IMR-90 (cell line): ENCODE measurements at places on chromosomes 5 and 9. TPM values are rescaled to one million over a fixed set of nuclear protein-coding genes. Genes with fewer than 3 reads are reported as not detected.

- H3K27ac ChIP-seq, result no peak overlapping the region
- peak; percentile 1 for DNase-seq
- H3K36me3 ChIP-seq, result no peaks in the 10 kb centered on the region
Observed at GRCh38 chr5:168822745-168823281, 243.6 kb upstream of the PANK3 start.

DNA sequence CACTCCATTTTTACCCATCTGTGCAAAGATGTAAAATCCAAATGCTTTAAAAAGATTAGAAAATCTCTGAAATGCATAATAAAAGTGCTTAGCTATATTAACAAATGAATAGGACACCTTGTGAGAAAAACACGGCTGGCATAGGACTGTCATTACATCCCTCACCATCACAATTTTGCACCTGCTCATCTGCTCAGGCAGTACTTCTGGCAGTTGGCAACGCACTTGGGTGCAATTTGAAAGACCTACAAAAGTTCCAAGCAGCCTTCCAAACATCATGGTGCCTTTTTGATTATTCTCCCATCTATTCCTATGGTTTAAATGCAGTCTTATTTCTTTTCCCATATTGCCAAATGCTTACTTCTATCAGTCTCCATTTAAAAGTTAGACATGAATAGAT is 501.8 kb downstream of the ENC1 start:
- H3K27ac ChIP-seq, result no peak overlapping the region
- H3K4me1 ChIP-seq, result no peaks in the 10 kb centered on the region; the same call in 1 of the 2 replicates
- peaks cover 4% of the 10 kb centered on the region for H3K27me3 ChIP-seq
- H3K36me3 ChIP-seq, result no peaks in the 10 kb centered on the region
- H3K4me3 ChIP-seq, result no peak overlapping the region
- no peak for DNase-seq

DNA sequence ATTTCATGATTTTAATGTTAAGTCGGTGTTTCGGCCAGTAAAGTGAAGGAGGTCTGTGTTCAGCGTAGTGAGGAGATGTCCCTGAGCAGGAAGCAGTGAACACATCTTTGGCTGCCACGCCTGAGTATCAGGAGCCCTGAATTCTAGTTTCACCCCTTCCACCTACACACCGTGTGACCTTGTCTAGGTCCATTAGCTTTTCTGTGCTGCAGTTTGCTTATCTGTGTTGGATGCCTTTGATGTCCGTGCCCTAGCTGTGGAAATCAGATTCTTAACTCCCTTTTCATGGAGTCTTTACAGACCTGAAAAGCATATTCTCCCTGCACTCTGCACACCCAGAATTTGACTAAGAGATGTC is 601 bp downstream of the FBXO38 start:
- DNase-seq, result no peak
- peaks cover 7% of the 10 kb centered on the region for H3K4me1 ChIP-seq
- no peaks in the 10 kb centered on the region for H3K36me3 ChIP-seq
- no peaks in the 10 kb centered on the region for H3K27me3 ChIP-seq

GRCh38 chr9:130444565-130445221 is at the start of gene ASS1:
Gene ASS1, plus strand, starts transcription at chr9:130444961. Its CDS starts 7,268 bp downstream, at chr9:130452229.
- H3K4me1 ChIP-seq, result peaks cover 32% of the 10 kb centered on the region
- H3K27ac ChIP-seq, result peak within 1 kb of the TSS; percentile 81; the same call in 1 of the 2 replicates
- H3K4me3 ChIP-seq, result peak within 1 kb of the TSS; percentile 43
- no peaks in the 10 kb centered on the region for H3K36me3 ChIP-seq

GRCh38 chr9:93051680-93052089 is 6.8 kb upstream of the SUSD3 start:
- H3K27ac ChIP-seq, result no peak overlapping the region
- H3K36me3 ChIP-seq, result no peaks in the 10 kb centered on the region
- no peak overlapping the region for H3K4me3 ChIP-seq
- peak; percentile 33 for DNase-seq
- H3K4me1 ChIP-seq, result no peaks in the 10 kb centered on the region

DNA sequence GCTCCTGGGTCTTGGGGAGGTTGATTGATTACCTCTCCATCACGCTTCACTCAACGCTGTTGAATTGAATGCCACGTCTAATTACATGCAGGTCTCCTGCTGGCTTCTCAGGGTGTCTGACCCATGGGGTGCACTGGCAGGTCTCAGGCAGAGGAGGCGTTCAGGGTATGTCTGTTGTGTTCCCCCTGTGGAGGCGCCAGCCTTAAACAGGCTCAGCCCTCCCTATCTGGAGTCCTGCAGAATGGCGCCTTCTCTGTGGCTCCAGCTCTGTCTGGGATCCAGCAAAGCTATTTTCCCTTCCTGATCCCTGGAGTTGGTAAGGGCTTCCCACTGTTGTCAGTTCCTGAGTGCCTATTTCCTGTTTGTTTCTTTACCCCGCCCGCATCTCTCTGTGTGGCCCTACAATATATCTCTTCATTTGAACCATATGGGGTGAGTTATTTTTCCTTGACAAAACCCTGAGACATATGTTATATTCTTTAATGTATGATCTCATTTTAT is 150.0 kb downstream of the NTRK2 start:
- H3K36me3 ChIP-seq, result no peaks in the 10 kb centered on the region
- no peak for DNase-seq
- H3K4me3 ChIP-seq, result no peak overlapping the region
- no peak overlapping the region for H3K27ac ChIP-seq
- no peaks in the 10 kb centered on the region for H3K4me1 ChIP-seq

DNA sequence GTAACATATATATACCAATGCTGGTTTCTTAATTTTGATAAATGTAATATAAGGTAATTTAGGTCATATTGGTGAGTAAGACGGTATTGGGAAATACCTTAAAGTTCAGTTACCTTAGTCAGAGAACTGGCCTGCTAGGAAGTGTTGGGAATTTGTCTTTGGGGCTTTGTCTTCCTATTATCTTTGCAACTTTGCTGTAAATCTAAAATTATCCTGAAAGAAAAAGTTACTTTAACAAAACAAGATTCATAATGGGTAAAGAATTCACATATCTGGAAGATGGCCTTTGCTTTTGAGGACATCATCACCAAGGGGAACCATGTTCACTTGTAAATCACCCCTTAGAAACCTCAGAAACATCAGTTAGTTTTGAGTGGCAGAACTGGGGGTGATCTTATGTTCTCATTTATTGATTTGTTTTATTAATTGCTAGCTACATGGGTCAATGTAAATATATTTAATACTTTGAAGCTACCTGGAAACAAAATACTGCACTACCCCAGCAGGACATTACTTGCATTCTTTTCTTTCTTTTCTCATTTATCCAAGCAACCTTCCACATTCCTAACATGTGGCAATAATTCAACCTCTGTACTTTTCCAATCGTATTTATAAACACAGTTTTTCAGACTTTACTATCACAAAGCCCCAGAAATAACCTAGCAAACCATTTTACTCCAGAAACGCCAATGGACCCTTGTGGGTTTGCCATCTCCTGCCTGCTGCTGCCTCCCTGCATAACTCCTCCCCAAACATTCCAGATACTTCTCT is 41.4 kb downstream of the GLIS3 start:
- H3K36me3 ChIP-seq, result no peaks in the 10 kb centered on the region; the same call in 1 of the 2 replicates
- peak; percentile 87 for DNase-seq

Gene IRGM
- not detected in 2 replicates for total RNA-seq

GRCh38 chr9:11871852-11872251 is 821.3 kb upstream of the TYRP1 start:
- no peaks in the 10 kb centered on the region for H3K4me1 ChIP-seq
- H3K27ac ChIP-seq, result no peak overlapping the region
- no peak for DNase-seq
- H3K4me3 ChIP-seq, result no peak overlapping the region

Gene OTULINL
- total RNA-seq, result 0.18 and 0.28 TPM in 2 replicates

Gene NTNG2
- total RNA-seq, result 0.28 and 0.54 TPM in 2 replicates

- H3K4me1 ChIP-seq, result peaks cover 24% of the 10 kb centered on the region
- H3K27me3 ChIP-seq, result no peaks in the 10 kb centered on the region
- no peak overlapping the region for H3K4me3 ChIP-seq
- DNase-seq, result no peak
- H3K36me3 ChIP-seq, result no peaks in the 10 kb centered on the region
- no peak overlapping the region for H3K27ac ChIP-seq
Observed at GRCh38 chr9:70577671-70578070, 163.2 kb upstream of the KLF9 start.

GRCh38 chr5:116566251-116566650 is 8.4 kb downstream of the SEMA6A start:
- H3K4me3 ChIP-seq, result no peak overlapping the region
- H3K27ac ChIP-seq, result no peak overlapping the region
- no peak for DNase-seq

GRCh38 chr9:137740312-137740711 is 121.5 kb downstream of the EHMT1 start:
- no peaks in the 10 kb centered on the region; the same call in 1 of the 2 replicates for H3K4me1 ChIP-seq
- H3K27me3 ChIP-seq, result no peaks in the 10 kb centered on the region
- H3K4me3 ChIP-seq, result no peak overlapping the region

DNA sequence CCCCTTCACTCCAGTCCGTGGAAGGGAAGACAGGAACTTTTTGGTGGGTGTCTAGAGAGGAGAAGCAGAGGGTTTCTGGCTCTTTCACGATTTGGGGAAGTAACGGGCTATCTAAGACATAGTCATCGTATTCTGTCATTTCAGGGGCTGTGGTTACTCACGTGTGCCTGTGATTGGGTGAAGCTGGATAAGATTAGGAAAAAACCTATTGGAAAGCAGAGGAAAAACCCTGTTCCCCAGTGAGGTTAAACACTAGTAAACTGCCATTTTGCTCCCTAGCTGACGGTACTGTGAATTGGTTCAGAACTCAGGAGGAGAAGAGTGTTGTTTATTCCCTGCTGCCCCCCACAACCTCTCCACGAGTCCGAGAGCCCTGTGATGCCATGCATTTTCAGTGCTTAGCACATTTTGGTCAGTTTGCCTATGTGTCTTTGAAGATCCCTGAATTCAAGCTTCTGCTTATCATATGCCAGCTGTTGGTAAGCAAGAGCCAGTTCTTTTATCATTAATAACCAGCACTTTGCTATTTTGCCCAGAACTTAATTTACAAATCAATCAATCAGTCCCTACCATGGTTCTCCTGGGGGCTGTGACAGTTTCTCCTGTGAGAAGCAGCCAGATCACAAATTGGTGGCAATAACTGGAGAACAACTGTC is 45.1 kb upstream of the ROR2 start:
- no peak overlapping the region for H3K4me3 ChIP-seq
- no peaks in the 10 kb centered on the region for H3K36me3 ChIP-seq
- no peak overlapping the region for H3K27ac ChIP-seq

Gene MYOT
- not detected in 2 replicates for total RNA-seq

GRCh38 chr5:72241346-72242003 is 78.6 kb downstream of the MRPS27 start:
- peaks cover 11% of the 10 kb centered on the region; the same call in 1 of the 2 replicates for H3K4me1 ChIP-seq
- H3K27ac ChIP-seq, result no peak overlapping the region
- H3K36me3 ChIP-seq, result no peaks in the 10 kb centered on the region; the same call in 1 of the 2 replicates
- H3K4me3 ChIP-seq, result no peak overlapping the region
- H3K27me3 ChIP-seq, result no peaks in the 10 kb centered on the region

Gene GPR151
- total RNA-seq, result not detected in 2 replicates

GRCh38 chr5:11128021-11128420 is 367.0 kb upstream of the DAP start:
- H3K36me3 ChIP-seq, result no peaks in the 10 kb centered on the region
- H3K4me1 ChIP-seq, result no peaks in the 10 kb centered on the region
- no peak for DNase-seq
- no peak overlapping the region for H3K27ac ChIP-seq

Gene RASGRF2
- 5.0 and 5.3 TPM in 2 replicates for total RNA-seq

DNA sequence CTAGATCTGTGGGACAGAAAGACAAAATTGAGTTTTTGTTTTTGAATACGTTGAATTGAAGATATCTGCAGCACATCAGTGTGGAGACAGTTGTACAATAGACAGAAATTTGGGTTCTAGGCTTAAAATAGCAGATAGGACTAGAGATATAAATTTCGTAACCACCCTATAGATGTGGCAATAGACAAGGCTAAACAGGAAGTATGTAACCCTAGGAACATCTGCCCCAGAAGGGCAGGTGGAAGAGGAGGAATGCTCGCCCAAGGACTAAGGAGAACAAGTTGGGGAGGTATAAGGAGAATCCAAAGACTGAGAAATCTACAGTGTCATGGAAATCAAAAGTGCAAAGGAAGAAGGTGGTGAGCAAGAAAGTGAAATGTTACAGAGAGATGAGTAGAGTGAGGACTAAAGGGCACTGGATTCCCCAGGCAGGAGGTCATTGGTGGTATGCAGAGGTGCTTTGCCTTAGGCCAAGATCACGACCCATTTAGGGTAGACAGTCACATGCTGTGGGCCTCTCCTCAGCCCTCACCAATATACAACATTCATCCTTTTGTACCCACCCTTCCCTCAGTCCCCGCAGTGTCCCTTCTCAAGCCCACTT is 109.1 kb upstream of the ELL2 start:
- no peaks in the 10 kb centered on the region for H3K36me3 ChIP-seq
- H3K4me3 ChIP-seq, result no peak overlapping the region
- no peak for DNase-seq
- peaks cover 21% of the 10 kb centered on the region for H3K4me1 ChIP-seq
- H3K27ac ChIP-seq, result no peak overlapping the region

DNA sequence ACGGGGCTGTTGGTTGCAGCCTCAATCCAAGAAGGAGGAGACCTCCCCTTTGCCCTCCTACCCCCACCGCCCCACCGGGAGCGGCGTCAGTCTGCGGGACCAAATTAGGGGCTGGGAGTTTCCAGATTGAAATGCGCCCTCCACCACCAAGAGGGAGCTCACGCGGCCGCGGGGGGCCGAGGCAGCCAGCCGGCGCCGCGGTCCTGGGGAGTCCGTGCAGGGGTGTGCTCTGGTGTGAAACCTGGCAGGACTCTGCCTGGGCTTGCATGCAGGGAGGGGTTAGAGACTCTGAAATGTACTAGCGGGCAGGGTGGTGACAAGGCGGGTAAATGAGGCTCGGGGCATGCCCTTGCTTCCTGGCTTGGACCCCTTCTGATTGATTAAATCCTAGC is 989 bp upstream of the FBN2 start:
- peak overlapping the region; percentile 81 for H3K27ac ChIP-seq
- H3K36me3 ChIP-seq, result peaks cover 3% of the 10 kb centered on the region; the same call in 1 of the 2 replicates
- peaks cover 6% of the 10 kb centered on the region for H3K4me1 ChIP-seq
- H3K27me3 ChIP-seq, result no peaks in the 10 kb centered on the region
- peak overlapping the region; percentile 81 for H3K4me3 ChIP-seq

DNA sequence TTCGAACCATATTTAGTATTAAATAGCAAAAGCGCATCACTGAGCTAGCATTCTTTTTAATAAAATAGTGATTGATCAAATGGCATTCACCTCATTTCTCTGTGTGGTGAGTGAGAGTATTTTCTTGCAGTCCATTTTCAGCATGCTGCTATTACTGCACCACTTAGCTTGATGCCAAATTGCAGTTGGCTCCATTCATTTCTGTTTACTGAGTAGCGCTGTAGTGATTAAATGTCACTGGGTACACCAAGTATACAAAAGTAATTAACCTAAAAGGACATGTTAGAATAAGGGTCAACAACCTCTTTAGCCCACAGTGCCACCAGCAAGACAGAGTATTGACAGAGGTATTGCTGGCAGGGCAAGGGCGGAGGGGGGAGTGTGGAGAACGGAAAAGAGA is 122.0 kb downstream of the TLE4 start:
- DNase-seq, result no peak
- no peak overlapping the region for H3K4me3 ChIP-seq
- H3K4me1 ChIP-seq, result peaks cover 6% of the 10 kb centered on the region
- peaks cover 2% of the 10 kb centered on the region; the same call in 1 of the 2 replicates for H3K36me3 ChIP-seq
- no peak overlapping the region for H3K27ac ChIP-seq
